MCF 10A (cell line): ENCODE measurements at places on chromosomes 16 and 17.

DNA sequence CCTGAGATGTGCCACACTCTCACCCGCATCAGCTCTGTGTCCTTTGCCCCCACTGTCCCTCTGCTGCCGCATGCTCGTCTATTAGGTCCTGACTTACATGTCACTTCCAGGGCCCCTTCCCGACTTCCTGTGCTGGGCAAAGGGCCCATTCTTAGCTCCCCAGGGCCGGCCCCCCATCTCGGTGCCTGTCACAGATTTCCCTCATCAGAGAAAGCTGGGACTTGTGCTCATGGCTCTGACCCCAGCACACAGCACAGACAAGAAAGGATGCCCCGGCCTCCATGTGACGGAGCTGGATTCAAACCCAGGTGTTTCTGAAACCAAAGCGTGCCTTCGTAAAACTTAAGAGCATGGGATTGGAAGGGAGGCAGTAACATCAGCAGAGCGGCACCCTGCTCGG, 5.9 kb upstream of the MAPK7 start:
- no peak for DNase-seq

- DNase-seq, result no peak
Observed at GRCh38 chr17:6476076-6476809, 32.0 kb downstream of the PIMREG start.

DNA sequence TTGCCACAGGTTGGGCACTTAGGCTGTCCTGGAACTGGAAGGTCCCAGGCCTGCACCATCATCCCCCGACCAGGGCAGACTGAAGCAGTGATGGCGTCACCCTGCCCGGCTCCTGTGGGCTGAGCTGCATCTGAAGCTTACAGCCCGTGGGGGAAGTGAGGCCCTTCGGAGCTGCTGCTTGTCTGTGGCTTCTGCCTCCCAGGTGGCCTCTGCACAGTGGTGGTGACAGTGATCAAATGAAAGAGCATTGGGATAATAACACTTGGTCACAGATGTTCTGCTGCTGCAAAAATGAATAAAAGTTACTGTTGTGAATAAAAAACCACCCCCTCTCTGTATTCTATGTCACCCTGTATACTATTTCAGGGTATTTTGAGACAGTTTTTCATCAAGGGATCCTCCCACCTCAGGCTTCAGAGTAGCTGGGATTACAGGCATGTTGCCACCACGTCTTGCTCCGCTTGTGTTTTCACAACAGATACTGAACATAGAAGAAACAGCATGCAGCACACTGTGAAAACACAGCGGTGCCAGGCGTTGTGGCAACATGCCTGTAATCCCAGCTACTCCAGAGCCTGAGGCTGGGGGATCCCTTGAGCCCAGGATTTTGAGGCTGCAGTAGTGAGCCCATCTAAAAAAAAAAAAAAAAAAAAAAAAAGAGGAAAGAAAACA, 165.0 kb downstream of the LGALS9B start:
- no peak for DNase-seq

GRCh38 chr17:32319548-32319905, 22.4 kb downstream of the C17orf75 start:
- DNase-seq, result peak; percentile 71

DNA sequence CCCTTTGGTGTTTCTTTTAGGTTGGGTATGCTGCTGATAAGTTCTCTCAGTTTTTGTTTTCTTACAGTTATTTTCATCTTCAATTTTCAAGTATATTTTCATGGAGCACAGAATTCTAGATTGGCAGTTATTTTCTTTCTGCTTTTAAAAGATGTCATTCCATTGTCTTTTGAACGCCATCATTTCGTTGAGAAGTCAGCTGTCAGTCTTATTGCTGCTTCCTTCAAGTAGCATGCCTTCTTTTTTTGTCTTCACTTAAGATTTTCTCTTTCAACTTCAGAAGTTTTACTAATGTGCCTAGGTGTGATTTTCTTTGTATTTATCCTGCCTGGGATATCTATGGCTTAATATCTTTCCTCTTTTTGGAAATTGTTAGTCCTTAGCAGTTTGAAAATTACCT, 262.2 kb upstream of the PMFBP1 start:
- peak; percentile 1 for DNase-seq

GRCh38 chr17:62139141-62139540, 74.1 kb upstream of the MED13 start:
- DNase-seq, result no peak

- DNase-seq, result peak; percentile 28
Observed at GRCh38 chr17:4204710-4205173, 59.0 kb downstream of the ANKFY1 start.

DNA sequence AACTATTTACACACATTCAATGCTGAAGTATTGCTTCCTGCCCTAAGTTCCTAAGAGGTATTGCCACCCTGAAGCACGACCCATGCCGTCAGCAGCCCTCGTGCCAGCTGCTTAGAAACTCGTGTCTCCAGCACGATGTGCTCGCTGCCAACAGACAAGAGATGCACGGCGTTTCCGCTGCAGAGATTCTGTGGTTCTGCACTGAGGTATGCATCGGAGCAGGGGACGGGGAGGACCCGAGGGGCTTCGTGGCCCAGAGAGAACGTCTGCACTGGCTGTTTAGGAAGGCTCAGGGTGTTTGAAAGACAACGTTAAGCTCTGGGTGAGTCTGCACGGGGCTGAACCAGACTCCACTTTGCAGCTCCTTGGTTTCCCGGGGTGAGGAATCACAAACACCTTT, 82.7 kb upstream of the CREBBP start:
- DNase-seq, result no peak

- no peak for DNase-seq
Observed at GRCh38 chr16:57123216-57123973, 31.0 kb downstream of the CPNE2 start.

- no peak for DNase-seq
Observed at GRCh38 chr17:79150035-79150733, 75.6 kb downstream of the ENGASE start.

- no peak for DNase-seq
Observed at GRCh38 chr16:2507665-2508064, 6.1 kb upstream of the ATP6V0C start.

GRCh38 chr17:63369233-63369632, 76.9 kb downstream of the CYB561 start:
- no peak for DNase-seq

DNA sequence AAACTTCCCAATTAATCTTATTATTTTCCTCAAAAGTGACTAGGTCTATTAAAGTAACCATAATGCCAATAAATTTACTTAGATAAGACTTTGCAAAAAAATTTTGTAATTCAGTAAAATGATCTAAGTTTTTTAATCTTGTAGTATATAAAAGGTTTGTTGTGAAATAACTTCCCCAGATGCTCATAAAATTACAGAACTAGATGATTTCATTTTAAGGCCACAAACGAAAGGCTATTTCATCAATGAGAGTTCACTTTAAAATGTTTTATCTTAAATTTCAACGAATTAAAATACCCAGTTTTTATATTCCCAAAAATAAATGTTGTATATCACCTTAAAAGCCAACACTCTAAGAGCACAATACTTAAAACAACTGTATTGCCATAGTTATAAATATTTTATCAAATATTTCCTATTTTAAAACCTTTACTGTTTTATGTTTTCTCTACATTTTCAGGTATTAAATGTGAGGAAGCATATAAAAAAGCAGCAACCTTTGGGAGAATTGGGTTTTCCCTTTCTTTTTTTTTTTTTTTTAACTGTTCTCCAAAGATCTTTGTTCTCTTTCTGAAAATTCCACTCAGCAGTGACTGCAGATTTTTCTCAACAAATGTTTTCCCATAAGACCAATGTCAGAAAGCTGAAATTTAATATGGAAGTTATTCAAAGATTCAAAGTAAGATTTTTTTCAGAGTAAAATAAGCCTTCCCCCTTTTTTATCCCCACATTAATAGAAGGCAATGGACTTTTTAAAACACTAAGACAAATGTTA, 169.9 kb downstream of the CYB561 start:
- no peak for DNase-seq

DNA sequence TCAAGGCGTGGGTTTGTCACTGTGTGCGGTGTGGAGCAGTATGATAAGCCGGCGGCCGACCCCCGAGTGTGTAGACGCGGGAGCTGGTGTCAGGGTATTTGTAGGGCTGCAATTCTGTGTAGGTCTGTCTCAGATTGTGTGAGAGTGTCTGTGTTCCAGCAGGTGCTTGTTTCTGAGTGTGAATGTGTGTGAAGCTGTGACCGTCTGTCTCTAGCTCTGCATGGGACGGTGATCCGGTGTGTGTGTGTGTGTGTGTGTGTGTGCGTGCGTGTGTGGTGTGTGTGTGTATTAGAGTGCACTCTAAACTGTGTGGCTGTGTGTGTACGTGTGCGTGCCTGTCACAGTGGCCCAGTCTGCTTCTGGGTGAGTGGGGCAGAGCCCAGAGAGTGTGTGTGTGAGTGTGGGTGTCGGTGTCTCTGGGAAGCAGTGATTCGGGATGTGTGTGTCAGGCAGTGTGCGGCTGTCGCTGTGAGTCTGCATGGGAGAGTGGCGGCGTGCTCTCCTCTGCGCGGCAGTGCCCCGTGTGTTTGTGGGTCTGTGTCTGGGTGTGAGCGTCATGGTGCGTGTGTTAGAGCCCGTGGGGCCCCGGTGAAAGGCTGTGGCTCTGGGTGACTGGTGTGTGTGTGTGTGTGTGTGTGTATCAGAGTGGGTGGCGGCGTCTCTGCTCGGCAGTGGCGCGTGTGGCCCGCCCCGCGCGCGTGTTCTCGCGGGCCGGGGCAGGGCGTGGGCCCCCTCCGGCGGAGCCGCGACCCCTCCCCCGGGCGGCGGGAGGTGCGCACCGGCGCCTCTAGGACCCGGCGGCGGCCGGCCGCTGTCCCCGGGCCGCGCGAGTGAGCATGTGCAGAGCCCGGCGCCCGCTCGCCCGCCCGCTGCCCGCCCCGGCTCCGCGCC, at the start of gene WSCD1:
TSS of gene WSCD1 (plus strand) at position 841 of the 891 bp plus-strand sequence. CDS start 10,280 bp downstream, outside the sequence.
- no peak for DNase-seq

DNA sequence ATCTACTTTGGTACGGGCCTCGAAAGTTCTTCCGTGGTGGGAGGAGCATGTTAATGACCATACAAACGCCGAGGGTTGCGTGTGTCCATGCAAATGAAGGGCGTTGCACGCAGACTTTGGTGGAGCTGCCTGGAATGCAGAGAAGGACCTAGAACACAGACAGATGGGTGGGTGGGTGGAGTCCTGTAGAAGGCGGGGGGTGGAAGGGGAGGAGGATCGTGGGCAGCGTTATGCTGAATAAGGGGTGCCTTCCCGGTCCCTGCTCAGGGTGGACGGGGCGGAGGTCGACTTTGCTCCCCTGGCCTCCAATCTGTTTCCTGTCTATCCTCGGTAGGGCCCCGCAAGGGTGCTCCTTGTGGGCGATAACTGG, 795 bp upstream of the PAQR4 start:
- DNase-seq, result peak; percentile 43

DNA sequence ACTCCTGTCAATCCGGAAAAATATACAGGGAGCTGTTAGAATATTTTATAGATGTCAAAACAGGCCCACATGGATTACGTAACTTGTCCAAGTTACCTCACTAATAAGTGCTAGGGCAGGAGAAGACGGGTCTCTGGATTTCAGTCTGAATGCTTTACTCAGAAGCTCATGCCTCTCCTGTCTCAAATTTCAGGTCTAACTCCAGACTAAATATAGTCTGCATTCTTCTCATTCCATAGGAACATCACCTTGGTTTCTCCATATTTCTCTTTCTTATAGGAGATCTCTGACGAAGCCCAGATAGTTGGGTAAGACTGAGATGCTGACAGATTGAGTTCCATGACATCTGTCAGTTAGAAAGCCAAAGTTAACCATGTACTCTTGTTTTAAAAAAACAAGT, 174.2 kb downstream of the STX8 start:
- DNase-seq, result peak; percentile 63

GRCh38 chr17:10415161-10415560, 6.6 kb downstream of the MYH8 start:
- DNase-seq, result no peak

DNA sequence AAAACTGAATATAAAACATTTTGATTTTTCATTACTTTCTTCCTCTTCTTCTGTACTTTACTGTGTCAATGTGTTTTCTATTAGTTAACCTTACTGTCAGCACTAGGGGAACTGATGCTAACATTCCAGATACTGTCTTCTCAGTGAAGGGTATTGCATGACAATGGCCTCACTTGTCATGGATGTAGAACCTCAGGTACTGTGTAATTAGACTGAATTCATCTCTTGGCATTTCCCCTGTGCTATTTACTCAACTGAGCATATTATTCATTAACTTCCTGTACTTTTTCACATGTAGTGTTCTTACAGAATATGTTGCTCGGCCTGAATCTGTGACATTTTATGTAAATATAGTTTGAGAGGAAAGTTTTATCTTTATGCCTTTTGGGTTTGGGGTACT, 237.0 kb downstream of the CA10 start:
- DNase-seq, result no peak

DNA sequence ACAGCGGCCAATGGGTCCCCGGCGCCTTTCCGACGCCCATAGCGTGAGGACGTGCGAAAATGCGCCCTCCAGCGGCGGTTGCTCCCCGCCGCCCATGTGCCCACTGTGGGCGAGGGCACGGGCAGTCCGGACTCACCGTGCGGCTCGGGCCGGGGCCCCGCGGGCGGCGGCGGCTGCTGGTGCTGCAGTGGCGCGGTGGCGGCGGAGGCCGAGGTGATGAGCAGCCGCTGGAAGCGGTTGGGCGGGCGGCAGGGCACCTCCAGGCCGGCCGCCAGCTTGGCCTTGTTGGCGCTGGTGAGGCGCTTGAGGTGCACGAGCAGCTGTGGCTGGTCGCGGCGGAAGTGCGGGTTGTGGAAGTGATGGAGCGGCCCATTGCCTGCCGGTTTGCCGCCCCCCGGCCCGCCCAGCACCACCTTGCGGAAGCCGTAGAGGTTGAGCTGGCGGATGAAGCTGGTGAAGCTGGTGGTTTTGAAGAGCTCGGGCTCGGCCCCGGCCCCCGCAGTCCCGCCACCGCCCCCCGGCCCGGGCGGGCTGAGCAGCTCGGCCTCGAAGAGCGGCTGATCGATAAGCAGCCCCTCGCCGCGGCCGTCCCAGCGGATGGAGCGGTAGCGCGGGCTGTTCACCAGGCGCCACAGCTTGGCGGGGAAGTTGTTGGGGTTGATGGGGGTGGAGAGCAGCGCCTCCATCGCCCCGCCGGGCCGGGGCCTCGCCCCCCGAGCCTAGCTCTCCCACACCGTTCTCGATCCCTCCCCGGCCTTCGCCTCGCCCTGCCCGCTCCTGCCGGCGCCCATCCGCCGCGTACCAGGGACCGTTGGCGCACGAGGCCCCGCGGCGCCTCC, at the start of gene HSF5:
TSS of gene HSF5 (minus strand) at position 820 of the 839 bp plus-strand sequence. CDS start at position 686, 134 bp downstream.
- no peak for DNase-seq

- no peak for DNase-seq
Observed at GRCh38 chr17:37567538-37567937, 41.7 kb downstream of the SYNRG start.

- DNase-seq, result no peak
Observed at GRCh38 chr16:85246473-85246872, 134.2 kb upstream of the CIBAR2 start.

- DNase-seq, result no peak
Observed at GRCh38 chr17:11601661-11602060, 3.4 kb downstream of the DNAH9 start.
